ENCODE measurements at places on chromosomes 5 and 9.
A peak's percentile ranks its signal among the peaks of the same experiment; 100 is the strongest.

DNA sequence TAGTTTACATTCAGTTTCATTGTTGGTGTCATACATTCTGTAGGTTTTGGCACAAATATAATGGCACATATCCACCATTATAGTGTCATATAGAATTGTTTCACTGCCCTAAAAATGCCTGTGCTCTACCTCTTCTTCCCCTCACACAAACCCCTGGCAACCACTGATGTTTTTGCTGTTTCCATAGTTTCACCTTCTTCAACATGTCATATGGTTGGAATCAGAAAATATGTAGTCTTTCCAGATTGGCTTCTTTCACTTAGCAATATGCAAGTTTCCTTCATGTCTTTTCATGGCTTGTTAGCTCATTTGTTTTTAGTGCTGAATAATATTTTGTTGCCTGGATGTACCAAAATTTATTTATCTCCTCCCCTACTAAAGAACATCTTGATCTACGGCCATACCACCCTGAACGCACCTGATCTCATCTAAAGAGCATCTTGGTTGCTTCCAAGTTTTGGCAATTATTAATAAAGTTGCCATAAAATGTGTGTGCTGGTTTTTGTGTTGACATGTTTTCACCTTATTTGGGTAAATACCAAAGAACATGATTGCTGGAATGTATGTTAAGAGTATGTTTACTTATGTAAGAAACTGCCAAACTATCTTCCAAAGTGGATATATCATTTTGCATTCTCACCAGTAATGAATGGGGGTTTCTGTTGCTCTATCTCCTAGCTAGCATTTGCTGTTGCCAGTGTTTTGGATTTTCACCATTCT lies 17.0 kb upstream of the CDK20 start:
- no peak for DNase-seq

DNA sequence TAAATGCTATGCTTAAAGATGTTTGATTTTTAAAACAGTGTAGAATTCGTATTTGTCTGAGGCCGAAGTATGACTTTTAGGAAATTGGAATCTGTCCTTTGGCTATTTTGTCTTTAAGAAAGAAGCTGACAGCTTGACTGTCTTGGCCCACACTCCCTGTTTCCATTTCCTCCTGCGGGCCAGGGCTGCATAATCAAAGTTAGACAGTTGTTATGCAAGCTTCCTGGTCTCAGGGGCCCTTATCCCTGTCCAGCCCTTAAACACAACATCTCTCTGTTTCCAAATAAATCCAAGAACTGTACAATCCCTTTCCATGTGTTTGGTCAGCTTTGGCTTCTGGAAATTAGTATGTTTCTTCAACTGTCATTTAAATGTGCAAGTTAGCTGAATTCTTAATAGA lies 54.6 kb upstream of the ECM2 start:
- DNase-seq, result peak; percentile 79

- no peak for DNase-seq
These were observed 100.9 kb downstream of the PRKACG start for GRCh38 chr9:68913054-68913453.

DNA sequence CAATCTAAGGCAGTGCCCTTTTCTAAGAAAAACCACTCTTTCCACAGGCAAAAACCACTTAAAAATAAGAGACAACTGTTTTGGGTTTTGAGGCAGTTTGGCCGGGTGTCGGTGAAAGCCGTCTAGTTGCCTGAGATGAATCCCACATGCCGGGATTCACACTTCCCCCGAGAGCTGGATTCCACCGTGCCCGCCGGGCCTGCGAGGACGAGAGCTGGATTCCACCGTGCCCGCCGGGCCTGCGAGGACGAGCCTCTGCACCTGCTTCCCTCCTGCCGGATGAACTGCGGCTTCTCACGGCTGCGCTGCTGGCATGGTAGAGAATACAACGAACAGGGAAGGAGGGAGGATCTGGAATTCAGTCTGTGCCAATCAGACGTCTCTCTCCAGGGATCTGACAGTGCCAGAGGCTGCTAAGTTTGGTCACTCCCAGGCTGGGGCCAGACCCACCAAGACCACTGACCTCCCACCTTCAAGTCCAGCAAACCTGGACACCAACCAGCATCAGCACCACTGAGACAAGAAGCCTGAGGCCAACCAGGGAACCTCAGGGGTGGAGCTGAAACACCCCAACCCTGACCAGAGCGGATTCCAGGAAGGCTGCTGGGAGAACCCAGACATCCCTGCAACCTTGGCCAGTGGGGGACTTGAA lies 23.0 kb downstream of the VAV2 start:
- DNase-seq, result peak; percentile 43

- DNase-seq, result no peak
These were observed 43.0 kb downstream of the AP3S1 start for GRCh38 chr5:115884704-115885103.

DNA sequence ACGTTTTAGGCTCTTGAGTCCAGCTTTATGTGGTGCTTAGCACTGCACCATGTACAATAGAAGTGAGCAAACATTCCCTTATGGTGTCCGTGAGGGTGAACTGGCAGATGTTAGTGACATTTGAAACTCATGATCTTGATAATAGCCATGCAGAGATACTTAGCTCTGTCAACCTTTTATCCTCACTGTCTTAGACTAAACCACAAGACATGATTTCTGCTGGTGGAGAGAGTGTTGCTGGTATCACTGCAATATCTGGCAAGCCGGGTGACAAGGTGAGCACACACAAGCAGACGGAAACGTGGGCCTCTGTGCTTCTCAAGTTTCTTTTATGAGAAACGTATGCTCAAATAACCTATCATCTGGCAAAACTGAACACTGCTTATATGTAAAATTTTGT lies 68.4 kb downstream of the CAST start:
- no peak for DNase-seq
